ENCODE measurements at places on chromosomes 11 and 22.
A peak's percentile ranks its signal among the peaks of the same experiment; 100 is the strongest.

- no peak for DNase-seq
Measured at GRCh38 chr11:66172146-66172545, 96.3 kb upstream of the RAB1B start.

GRCh38 chr11:123217897-123218296 is 22.8 kb upstream of the CLMP start:
- no peak for DNase-seq

DNA sequence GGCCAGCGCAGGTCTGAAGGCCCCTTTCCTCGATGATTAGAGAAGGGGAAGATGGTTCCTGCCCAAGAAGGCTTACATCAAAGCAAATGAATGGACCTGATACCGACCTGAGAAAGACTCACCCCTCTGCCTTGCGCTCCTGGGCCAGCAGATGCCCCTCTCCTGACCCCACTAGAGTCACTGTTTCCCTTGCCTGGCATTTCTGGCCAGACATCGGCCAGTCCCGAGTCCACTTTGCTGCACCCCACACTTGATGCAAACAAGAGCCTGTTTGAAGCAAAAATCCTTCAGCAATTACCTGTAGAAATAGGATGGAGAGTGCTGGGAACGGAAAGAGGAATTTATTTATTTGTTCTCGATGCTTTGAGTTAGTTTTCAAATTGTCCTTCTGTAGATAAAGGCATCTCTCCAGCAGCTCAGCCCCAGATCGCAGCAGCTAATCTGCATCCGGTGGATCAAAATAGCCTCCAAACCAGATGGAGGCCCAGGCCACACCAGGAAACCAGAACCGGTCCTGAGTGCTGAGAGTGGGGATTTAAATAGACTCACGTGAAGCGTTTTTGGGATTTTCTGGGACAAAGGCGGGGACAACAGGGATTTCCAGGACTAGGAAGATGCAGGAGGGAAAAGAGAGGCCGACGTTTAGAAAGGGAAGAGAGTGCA is 148.6 kb downstream of the TRIM29 start:
- no peak for DNase-seq

GRCh38 chr11:125592305-125593113 is at the start of gene STT3A:
TSS of gene STT3A (plus strand) at chr11:125592852. CDS start at chr11:125595916, 3,064 bp downstream.
- peak; percentile 100 for DNase-seq

GRCh38 chr11:78733031-78733430 is 158.4 kb upstream of the NARS2 start:
- no peak for DNase-seq

DNA sequence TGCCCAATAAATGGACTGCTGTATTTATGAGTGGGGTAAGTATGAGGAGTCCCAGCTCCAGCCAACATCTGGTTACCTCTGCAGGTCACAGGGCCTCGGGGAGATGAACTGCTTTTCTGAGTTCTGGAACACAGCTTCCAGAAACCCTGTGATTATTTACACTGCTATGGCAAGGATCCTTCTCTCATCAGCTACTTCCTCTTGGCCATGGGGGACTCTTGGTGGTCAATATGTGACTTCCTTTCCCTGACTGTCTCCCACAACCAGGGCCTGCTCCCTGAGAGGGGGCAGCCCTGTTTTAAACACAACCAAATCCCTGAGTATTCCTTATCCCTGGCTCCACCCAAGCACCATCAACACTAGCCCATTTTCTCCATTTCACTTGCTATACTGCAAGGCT is 10.0 kb downstream of the RHOG start:
- no peak for DNase-seq

GRCh38 chr11:74581954-74582547 is 10.3 kb upstream of the POLD3 start:
- no peak for DNase-seq

- DNase-seq: no peak
Measured at GRCh38 chr22:49724030-49724892, 103.4 kb downstream of the BRD1 start.

GRCh38 chr11:44687388-44687787 is 39.4 kb upstream of the TSPAN18 start:
- no peak for DNase-seq

DNA sequence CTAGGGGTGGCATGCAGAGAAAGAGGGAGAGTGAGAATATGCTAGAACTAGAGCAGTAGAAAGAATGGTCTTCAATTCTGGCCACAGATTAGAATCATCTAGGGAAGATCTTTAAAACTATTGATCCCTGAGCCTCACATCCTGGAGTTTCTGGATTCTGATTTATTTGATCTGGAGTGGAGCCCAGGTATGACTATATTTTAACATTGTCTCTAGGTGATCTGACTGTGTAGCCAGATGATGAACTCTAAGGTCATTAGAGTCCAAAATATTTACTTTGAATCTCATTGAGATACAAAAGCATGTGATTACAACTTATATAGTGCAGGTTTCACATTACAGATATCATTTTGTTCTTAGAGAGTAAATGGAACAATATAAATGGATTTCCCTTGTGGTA is 79.7 kb downstream of the FDX1 start:
- no peak for DNase-seq

DNA sequence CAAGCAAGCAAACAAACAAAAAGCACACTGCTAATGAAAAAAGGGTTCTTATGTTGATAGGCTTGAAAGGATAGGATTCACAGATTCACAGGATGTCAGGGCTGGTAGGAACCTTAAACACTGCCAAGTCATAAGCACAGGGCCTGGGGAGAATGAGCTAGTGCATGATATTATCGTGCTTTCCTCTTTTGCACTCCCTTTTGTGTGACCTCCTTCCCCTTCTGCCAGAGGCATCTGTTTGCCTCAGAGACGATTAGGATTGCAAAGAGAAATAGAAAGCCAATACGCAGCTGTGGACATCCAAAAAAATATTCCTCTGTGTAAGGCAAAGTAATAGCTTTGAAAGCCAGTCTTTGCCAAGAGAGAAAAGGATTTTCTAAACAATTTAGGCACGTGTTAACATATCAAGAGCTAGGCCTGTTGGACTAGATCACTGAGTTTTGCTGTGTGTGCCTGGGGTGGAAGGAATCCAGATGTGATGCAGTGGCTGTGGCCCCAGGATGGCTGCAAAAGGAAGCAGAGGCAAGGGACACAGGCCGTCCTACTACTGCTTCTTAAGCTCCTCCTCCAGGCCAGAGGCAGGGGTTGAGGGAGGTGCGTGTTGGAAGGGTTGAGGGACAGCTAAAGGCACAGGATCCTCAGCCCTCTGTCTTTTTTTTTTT is 30.6 kb downstream of the MCHR1 start:
- peak; percentile 19 for DNase-seq

GRCh38 chr22:44436736-44437135 is 61.3 kb downstream of the RTL6 start:
- no peak for DNase-seq
